Left lobe of liver (tissue), 2 donors: ENCODE measurements at places on chromosomes 11 and 22. TPM values are rescaled to one million over a fixed set of nuclear protein-coding genes. Genes with fewer than 3 reads are reported as not detected.

DNA sequence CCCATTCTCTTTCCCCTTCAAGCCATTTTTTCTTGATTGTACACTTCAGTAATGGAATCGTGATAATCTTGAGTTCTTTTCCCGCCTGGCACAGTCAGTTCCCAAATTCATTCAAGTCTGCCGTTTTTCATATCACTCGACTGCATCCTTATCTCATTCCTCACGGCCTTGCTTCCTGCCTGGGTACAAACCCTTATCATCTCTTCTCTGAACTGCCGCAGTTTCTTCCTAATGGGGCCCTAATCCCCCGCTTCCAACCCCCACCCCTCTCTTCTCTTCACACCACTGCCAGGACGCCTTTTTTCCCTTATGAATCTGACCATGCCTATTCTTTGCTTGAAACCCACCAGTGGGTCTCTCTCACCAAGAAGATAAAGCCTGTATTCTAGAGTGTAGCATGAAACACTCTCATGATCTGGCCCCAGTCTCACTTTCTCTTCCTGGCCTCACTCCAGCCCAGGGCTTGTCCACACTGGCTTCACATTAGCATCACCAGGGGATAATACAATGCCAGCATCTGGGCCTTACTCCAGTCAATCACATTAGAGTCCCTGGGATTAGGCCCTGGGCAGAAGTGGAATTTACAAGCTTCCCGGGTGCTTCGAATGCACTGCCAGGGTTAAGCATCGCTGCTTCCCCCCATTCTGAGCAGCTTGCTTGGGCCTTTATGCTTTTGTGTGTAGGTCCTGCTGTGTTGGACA is 102.1 kb downstream of the FBXO7 start:
- no peak for DNase-seq

GRCh38 chr11:130706572-130706971 is 209.7 kb downstream of the SNX19 start:
- no peak for DNase-seq

GRCh38 chr11:131824771-131825170 is 454.4 kb downstream of the NTM start:
- no peak for DNase-seq

Gene TSKU
- total RNA-seq, result 547 TPM

Gene OR52A1
- not detected for total RNA-seq

- no peak for DNase-seq
These were observed 76.1 kb downstream of the SOX6 start for GRCh38 chr11:16280256-16280682.

DNA sequence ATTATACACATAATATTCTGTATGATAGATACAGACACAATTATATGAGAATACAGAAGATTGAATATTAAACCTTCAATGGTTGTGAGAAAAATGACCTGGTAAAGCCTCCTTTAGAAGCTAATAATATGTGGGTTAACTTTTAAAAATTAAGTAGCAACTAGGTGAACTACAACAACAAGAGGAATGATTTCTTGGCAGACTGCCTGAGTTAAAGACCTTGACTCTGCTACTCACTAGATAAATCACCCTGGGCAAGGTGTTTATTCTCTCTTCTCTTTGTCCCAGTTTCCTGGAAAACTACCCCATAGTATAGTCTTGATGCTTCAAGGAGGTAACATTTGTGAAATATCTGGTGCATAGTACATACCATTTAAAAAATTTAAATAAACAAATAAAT is 519.6 kb upstream of the TENM4 start:
- no peak for DNase-seq

DNA sequence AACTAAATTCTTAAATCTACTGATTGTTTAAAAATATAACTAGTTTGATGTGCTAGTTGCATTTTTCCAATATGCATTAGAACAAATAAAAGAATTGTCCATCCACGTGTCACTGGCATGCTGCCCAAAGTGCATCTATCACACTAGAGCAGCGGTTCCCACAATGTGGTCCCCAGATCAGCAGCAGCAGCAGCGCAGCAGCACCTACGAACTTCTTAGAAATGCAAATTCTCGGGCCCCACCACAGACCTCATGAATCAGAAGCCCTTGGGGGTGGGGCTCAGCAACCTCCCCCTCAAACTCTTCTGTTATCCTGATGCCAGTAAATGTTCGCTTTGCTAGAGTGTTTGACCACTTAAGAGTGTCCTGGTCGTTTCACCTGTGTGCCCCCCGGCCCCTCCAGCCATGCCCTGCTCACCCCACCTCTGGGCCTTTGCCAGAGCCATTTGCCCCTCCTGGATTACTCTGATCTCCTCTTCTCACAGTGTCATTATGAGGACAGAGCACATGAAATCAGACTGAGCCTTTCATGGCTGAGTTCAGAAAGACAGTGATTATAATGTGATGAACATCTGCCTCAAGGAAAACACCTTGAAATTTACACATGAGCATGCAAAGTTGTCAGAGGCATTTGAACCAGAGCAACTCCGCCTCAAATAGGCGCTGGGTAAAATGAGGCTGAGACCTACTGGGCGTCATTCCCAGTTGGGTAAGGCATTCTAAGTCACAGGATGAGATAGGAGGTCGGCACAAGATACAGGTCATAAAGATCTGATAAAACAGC is 12.6 kb upstream of the VSIG10L2 start:
- no peak for DNase-seq

DNA sequence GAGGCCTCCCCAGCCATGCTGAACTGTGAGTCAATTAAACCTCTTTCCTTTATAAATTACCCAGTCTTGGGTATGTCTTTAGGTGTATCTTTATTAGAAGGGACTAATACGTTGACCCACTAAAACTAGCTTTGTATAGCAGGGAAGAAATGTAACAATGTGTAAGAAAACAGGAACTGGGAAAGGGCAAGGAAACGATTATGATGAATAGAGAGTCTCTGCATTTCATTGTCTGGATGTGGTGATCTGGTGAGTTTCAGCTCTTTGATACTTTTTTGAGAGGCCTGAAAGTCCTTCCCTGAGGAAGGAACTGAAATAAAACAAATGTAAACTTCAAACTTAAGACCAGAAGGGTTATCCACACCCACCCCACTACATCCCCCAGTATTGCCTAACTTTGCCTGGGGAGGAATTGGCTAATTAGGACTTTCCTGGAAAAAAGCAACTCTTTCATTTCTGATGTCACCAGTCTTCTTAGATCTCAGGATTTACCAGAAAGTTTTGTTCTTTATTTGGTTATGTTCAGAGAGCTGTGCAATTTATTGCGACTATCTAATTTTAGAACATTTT is 119.0 kb downstream of the LDLRAD3 start:
- DNase-seq, result no peak
